Urinary bladder (tissue), 4 donors: ENCODE measurements at places on chromosomes 12 and 14. TPM values are rescaled to one million over a fixed set of nuclear protein-coding genes. Genes with fewer than 3 reads are reported as not detected.

SIX1 gene
- 6.2 TPM for total RNA-seq

TROAP gene
- total RNA-seq: 10.4 TPM

OAS3 gene
- 11.3 TPM for total RNA-seq

TCL1B gene
- total RNA-seq: not detected

CCDC175 gene
- 0.74 TPM for total RNA-seq

ESRRB gene
- not detected for total RNA-seq

KRT78 gene
- not detected for total RNA-seq

SOAT2 gene
- total RNA-seq: not detected

SLC4A8 gene
- 2.9 TPM for total RNA-seq

CLEC4A gene
- 2.1 TPM for total RNA-seq

ACTN1 gene
- total RNA-seq: 150 TPM

FAM181A gene
- not detected for total RNA-seq

PCK2 gene
- 5.3 TPM for total RNA-seq

BMAL2 gene
- 9.3 TPM for total RNA-seq

ZDHHC22 gene
- 0.16 TPM for total RNA-seq

COX8C gene
- not detected for total RNA-seq

SPIC gene
- 0.42 TPM for total RNA-seq

CD69 gene
- total RNA-seq: 13.7 TPM

FZD10 gene
- 3.5 TPM for total RNA-seq

KRT74 gene
- total RNA-seq: not detected

NXPH4 gene
- total RNA-seq: 0.79 TPM

PTGER2 gene
- total RNA-seq: 4.8 TPM

CLMN gene
- total RNA-seq: 11.1 TPM

RPGRIP1 gene
- total RNA-seq: 0.48 TPM

TMEM106C gene
- total RNA-seq: 89.8 TPM

CELA1 gene
- total RNA-seq: not detected

TC2N gene
- total RNA-seq: 46.8 TPM

SERPINA10 gene
- not detected for total RNA-seq

PMCH gene
- not detected for total RNA-seq

TPH2 gene
- not detected for total RNA-seq

TAOK3 gene
- 33.6 TPM for total RNA-seq

APOF gene
- not detected for total RNA-seq

COCH gene
- total RNA-seq: 4.2 TPM

MEG3 gene
- 530 TPM for total RNA-seq
